SK-N-DZ (cell line): ENCODE measurements at places on chromosomes 7 and 10.

- no peak for DNase-seq
Measured at GRCh38 chr7:1752771-1753563, 82.9 kb downstream of the ELFN1 start.

GRCh38 chr7:17506095-17506494 lies 207.6 kb downstream of the AHR start:
- DNase-seq, result no peak

- no peak for DNase-seq
Measured at GRCh38 chr7:77409739-77410547, 6.2 kb downstream of the GSAP start.

DNA sequence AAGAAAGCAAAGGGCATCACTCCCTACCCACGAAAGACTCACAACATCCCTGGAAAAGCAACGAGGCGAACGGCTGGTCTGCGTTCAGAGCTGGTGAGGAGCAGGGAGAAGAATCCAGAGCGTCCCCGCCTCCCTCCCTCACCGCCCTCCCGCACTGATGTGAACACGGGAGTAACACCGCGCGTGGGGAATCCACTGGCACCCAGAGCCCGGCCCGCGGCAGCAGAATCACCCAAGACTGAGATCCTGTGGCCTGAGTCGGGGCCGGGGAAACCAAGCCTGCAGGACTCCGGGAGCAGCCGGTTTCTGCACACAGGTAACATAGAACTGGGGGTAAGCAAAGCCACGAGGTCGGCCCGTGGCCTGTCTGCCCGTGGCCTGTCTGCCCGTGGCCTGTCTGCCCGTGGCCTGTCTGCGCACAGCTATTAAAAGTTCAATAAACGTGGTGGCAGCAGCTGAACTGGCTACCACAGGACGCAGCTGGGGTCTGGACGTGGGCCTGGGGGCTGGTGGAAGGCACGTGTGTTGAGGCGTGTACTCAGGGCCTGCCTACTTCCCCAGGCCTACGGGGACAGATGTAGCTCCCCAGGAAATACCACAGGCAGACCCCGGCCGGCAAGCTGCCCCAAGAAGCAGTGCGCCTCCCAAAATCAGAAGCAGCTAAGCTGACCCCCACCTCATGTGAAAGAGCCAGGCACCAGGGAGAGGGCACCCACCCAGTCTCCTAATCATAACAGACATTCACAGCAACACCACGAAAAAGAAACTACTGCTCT lies 23.0 kb downstream of the DIP2C start:
- DNase-seq, result peak; percentile 36

GRCh38 chr7:114864278-114864677 lies 57.6 kb upstream of the MDFIC start:
- no peak for DNase-seq

- DNase-seq, result no peak
Measured at GRCh38 chr10:1187855-1188557, 131.8 kb downstream of the WDR37 start.

GRCh38 chr7:106568680-106569499 lies 92.1 kb downstream of the CCDC71L start:
- DNase-seq, result peak; percentile 37

DNA sequence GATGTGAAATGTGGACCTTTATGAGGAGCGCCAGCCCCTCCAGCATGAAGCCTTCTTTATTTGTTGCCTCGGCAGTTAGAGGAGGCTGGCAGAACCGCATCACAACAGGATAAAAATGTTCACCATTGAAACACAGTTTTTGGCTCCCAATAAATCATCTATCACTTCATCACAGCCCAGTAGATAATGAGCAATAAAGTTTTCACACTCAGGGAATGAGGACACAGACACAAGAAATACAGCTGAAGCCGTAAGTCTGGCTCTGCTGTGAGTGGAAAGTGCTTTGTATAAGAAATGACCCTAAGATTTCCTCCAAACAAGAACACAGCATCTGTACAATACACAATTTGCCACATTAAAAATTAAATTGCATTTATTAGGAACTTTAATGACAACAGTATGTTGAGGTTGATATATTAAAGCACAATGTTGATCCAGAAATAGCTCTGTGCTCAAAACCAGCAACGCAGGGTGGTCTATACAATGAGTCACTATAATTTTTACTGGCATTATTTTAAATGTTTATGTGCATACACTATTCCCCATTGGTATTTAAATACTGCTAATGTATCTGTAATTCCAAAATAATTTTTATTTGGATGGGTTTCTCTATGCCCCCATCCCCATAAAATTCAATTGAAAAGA lies 301.8 kb upstream of the MGMT start:
- no peak for DNase-seq

- no peak for DNase-seq
Measured at GRCh38 chr7:43879477-43879876, 10.2 kb upstream of the MRPS24 start.

- no peak for DNase-seq
Measured at GRCh38 chr7:26760501-26760900, 103.9 kb downstream of the SKAP2 start.

GRCh38 chr10:3096149-3096548 lies 28.8 kb downstream of the PFKP start:
- DNase-seq, result no peak

DNA sequence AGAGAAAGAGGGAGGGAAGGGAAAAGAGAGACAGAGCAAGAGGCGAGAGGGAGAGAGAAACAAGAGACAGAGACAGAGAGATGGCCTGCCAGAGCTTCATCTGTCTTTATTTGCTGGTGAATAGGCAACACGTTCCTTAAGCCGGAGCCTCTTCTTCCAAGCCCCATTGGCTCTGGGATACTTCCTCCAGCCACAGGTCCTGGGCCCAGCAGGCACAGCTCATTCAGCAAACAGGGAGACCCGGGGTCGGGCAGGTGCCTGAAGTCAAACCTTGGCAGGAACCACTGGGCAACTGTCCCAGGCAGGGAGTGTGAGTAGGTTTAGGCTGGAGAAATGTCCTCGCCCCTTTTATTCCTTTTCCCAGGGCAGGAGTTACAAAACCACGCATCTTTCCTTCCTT lies 68.2 kb downstream of the MYL10 start:
- DNase-seq, result no peak

DNA sequence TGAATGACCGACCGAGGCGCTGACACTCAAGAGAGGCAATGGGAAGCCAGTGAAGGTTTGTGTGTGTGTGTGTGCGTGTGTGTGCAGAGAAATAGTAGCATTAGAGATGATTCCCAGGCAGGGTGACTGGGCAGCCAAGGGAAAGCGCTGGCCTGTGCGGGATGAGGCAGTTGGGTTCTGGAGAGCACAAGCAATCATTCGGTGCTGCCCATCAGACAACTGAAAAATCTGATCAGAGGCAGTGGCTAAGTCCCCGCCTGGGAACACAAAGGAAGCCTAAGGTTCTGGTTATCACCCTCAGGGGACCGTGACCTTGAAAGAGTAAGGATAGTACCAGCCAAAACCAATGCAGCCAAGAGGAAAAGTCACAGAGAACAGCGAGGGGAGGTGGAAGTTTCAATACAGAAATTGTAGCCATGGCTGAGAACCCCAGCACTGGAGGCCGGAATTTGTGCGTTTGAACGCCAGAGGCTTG lies 868 bp upstream of the PDCD4 start:
- DNase-seq, result peak; percentile 30

- DNase-seq, result no peak
Measured at GRCh38 chr10:51766423-51767102, 67.2 kb upstream of the CSTF2T start.

GRCh38 chr10:130221456-130222375 lies 85.5 kb downstream of the GLRX3 start:
- no peak for DNase-seq

DNA sequence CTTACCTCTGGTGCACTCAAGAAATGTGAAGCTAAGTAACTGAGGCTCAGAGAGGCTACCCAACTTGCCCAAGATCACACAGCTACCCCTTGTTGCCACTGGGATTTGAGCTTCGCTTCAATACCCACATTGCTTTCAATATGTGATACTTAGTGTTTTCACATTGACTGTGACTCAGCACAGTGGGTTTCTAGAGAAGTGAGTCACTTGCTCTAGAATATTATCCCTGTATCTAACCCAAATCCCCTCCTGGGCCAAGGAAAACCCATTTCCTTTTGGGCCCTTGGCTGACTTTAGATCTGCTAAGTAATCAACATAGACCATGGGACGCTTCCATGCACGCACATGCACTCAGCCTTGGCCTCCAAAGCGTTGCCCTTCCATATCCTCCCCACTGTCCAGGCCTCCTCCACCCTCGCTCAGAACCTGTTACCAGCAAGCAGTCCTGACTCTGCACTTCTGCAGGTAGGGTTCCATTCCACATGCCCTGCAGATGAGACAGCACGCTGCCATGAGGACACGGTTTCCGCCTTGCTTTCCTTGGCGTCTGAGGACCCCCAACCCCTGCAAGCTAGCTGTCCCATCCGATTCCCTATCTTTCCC lies 87.7 kb upstream of the CHST15 start:
- no peak for DNase-seq

DNA sequence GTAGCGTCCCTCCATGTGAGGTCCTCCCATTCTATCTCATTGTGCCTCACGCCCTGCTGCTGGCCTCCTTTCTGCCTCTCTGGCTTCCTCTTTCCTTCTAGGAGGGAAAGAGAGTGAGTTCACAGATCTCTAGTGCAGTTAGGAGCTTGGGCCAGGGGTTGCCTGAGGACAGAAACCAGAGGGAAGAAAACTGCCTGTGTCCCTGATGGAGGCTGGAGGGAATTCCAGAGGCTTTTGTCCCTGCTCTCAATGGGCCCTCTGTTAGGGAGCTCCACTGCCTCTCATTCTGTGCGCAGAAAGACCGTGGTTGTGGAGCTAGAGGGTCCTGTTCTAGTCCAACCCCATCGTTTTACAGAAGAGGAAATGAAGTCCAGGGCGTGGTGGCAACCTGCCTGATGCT lies 4.6 kb downstream of the MARVELD1 start:
- no peak for DNase-seq

DNA sequence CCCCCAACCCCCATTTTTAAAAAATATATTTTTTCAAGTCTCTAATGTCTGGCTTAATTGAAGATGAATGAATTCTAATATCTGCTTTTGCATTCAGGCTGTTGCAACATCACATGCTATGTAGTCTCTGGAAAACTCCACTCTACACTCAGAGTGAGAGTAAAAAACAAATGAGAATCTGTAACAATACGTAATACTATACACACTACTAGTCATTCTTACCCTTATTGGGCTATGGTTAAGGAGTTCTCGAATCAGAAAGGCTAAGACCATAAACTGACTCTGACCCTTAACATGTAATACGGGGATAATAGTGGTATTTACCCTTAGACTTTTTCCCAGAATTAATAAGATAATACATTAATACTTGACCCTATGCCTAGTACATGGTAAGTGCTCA lies 42.9 kb upstream of the TMEM168 start:
- no peak for DNase-seq
